ENCODE measurements at places on chromosomes 7 and 10. TPM values are rescaled to one million over a fixed set of nuclear protein-coding genes. Genes with fewer than 3 reads are reported as not detected.

GRCh38 chr7:108140671-108141070 is 10.5 kb upstream of the LAMB4 start:
- DNase-seq, result no peak

DNA sequence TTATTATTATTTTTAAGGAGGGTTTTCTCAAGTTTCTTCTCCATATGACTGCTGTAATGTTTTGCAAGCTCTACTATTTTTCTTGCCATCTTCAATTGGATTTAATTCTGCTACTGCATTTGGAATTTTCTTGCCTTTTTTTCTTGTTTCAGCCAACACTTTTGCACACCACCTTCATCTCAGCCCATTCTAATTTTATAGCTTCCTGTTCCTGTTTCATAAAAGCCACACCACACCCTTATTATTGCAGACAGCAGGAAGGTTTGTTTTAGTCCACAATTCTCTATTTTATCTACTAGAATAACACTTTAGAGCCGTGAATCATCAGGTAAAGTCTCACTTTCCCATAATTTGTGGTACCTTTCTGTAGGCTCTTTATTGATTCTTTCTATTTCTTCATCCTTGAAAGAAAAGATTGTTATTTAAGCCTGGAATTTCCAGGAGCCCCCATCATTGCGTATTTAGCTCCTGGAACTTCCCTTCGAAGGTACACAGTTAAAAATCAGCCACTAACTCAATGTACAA is 209.3 kb upstream of the TBX20 start:
- DNase-seq, result no peak

DNA sequence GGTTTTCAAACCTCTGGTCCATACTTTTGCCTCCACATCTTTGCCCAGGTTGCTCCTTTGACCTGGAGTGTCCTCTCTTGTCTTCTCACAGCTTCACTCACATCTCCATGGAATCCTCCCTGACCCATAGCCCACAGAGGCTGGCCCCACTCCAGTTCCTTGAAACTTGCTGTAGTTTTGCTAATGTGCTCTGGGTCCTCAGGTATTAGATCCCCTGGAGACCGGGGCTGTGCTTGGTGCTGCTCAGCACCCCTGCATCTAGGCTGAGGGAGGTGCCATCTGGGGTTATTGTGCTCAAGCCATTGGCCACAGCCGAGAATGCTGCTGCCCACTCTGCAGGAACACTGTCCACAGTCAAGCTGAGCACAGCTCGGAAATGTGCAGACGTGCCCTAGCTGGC is 16.5 kb downstream of the KNDC1 start:
- DNase-seq, result no peak

GRCh38 chr10:34916314-34916713 is 101.2 kb upstream of the PARD3 start:
- DNase-seq, result no peak

The RSPH10B2 gene
- not detected for total RNA-seq
